ENCODE measurements at places on chromosomes 11 and 22.

DNA sequence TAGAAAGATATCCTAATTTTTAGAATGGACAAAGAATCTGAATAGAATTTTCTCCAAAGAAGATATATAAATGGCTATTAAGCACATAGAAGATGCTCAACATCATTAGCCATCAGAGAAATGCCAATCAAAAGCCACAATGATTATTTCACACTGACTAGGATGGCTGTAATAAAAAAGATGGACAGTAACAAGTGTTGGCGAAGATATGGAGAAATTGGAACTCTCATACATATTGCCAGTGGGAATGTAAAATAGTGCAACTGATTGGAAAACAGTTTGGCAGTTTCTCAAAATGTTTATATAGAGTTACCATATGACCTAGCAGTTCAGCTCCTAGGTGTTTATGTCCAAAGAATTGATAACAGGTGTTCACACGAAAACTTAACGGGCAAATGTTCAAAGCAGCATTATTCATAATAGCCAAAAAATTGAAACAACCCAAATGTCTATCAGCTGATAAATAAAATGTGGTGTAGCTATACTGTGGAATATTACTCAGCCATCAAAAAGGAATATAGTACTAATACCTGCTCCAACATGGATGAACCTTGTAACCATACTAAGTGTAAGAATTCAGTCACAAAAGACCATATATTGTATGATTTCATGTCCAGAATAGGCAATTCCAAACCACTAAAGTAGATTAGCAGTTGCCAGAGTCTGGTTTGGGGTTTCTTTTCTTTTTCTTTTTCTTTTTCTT is 29.7 kb downstream of the ART5 start:
- no peak for DNase-seq

GRCh38 chr11:130832566-130833425 is 83.5 kb downstream of the SNX19 start:
- DNase-seq, result no peak

GRCh38 chr11:120293038-120293800 is 31.9 kb upstream of the TLCD5 start:
- no peak for DNase-seq

DNA sequence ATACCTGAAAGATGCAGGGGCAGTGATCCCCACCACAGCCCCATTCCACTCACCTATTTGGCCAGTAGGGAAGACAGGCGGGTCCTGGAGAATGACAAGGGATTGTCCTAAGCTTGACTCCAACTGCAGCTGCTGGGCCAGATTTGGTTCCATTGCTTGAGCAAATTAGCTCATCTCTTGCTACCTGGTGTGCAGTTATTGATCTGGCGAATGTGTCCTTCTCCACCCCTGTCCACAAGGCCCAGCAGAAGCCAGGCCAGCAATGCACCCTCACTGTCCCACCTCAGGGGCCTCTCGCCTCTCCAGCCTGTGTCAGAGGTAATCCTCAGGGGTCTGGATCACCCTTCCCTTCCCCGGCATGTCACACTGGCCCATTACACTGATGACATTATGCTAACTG is 23.3 kb downstream of the TSPAN32 start:
- DNase-seq, result no peak

DNA sequence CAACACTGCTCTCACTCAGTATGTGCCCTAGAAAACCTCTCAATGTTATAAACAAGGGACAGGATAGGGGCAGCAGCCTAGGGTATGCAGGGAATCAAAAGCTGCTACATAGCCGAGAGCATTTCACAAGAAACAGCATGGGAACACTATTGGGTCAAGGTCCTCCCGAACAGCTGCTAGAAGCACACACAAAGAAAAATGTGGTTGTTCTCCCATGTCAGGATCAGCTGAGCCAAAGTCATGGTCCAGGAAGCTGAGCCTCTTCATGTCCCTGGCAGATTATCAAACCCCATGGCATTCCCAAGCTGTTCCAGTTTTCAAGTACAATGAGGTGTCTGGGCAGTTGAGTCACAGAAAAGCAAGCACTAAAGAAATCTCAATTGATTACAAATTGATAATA is 21.0 kb upstream of the GDPD4 start:
- no peak for DNase-seq

DNA sequence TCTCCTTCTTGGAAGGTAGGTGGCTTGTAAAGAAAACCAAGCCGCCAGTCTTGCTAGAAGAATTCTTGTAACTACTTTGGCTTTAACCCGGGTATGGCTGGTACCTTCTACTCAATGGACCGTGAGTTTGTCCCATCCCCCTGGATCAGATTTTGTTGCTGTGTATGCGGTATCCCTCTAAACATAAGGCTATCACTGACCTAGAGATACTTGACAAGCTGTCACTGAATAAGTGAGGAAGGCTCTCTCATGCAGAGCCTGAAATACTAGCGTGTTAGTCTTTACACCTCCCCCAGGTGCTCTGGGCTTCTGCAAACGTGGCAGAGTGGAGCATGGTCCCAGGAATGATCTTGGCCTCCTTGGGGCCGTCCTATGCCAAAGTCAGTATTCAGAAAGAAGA is 34.5 kb downstream of the GLB1L2 start:
- DNase-seq, result no peak

Data from stimulated activated CD4-positive, alpha-beta T cell treated with anti-CD3 and anti-CD28 coated beads, TNF-alpha, amount 100 ng/mL, for 48 hours (primary cell).